ENCODE measurements at places on chromosomes 13 and 19.
A peak's percentile ranks its signal among the peaks of the same experiment; 100 is the strongest.

DNA sequence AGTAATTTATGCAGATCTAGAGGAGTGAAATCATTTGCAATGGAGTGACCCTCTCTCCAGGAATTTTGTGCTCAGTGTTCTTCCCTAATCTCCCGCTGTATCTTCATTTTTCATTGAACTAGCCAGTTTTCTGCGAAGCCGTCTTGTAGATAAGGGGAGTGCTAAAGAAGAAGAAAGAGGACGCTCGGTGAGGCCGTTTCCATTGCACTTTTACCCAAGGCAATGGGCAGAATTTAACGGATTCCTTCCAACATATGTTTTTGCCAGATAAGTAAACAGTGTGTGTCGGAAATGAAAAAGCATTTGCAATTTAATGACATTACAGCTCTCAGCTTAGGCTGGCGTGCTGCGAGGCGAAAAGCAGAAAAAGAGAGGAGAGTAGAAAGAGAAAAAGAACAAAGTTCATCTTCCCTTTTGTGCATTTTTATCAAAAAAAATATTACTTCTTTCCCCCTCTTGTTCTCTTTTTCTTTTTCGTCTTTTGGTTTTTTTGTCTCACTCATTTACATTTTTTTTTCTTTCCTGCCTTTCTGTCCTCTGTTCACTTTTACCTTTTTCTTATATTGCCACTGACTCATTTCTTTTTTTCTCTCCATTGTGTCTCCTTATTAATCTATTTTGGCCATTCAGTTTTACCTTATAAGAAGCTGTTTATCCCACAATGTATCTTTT is 49.9 kb downstream of the SOX21 start:
- no peak for DNase-seq

DNA sequence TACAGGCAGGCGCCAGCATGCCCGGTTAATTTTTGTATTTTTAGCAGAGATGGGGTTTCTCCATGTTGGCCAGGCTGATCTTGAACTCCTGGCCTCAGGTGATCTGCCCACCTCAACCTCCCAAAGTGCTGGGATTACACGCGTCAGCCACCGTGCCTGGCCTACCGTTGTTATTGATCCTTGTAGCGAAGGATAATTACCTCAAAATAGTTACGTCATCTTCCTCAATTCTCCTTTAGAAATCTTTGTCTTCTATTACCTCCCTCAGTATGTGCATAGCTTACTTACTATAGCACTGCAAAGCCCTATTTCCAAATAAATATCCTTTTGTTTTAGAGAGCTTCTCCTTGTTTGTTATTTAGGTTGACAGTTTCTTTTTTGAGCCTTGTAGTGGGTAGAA is 9.4 kb upstream of the TLE6 start:
- DNase-seq: no peak

DNA sequence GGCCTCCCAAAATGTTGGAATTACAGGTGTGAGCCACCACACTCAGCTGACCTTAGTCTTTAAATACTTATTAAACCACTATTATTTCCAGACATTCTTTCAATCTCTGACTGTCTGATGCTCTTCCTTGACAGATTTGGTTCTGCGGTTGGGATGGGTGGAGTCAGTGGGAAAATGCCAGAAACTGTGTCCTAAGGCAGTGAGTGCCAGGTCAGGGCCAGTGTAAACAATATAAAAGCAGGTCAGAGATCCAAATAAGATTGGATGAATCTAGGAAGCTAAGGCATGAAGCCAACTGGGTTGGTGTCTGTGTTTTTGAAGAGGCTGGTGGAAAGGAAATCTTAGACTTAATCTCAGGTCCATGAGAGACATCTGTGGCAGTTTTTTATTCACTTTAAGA is 74.7 kb downstream of the KLF5 start:
- DNase-seq: no peak

DNA sequence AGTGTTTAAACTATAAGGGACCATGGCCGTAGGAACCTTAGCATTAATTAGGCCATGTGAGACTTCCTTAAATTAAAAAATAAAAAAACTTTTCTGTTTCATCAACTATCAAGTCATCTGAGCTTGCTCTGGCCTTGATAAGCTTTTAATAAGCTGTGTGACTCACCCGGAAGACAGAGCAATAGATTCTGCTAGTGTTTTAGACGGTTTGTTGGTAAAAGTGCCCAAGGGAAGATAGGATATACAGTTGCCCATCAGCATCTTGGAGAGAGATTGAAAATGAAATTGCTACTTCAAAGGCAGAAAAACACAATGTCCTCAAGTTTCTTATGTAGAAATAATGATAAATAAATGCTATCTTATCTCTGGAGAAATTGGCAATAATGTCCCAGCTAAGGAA is 31.2 kb upstream of the RCBTB2 start:
- no peak for DNase-seq

- no peak for DNase-seq
Observed at GRCh38 chr13:87867426-87867825, 196.3 kb downstream of the SLITRK5 start.

DNA sequence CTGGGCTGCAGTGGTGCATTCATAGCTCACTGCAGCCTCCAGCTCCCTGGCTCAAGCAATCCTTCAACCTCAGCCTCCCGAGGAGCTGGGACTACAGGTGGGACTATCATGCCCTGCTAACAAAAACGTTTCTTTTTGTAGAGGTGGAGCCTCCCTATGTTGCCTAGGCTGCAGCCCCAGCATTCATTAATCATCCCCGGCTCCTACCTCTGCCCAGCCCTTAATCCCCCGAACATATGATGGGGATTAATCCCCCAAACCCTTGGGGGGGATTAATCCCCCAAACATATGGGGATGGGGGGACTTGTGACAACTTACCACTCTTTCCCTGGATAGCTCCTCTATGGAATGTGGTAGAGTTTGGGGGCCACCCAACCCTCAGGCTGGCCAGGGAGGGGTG is 45.9 kb downstream of the SUGP2 start:
- DNase-seq: no peak

DNA sequence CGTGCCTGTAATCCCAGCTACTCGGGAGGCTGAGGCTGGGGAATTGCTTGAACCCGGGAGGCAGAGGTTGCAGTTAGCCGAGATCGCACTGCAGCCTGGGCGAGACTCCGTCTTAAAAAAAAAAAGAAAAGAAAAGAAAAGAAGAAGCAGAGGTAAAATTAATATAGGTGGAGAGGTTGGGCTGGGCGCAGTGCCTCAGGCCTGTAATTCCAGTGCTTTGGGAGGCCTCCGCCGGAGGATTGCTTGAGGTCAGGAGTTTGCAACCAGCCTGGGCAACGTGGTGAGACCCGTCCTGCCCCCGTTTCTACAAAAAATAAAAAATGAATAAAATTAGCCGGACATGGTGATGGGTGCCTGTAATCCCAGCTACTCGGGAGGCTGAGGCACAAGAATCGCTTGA is 912 bp upstream of the TUBA3C start:
- DNase-seq: no peak

DNA sequence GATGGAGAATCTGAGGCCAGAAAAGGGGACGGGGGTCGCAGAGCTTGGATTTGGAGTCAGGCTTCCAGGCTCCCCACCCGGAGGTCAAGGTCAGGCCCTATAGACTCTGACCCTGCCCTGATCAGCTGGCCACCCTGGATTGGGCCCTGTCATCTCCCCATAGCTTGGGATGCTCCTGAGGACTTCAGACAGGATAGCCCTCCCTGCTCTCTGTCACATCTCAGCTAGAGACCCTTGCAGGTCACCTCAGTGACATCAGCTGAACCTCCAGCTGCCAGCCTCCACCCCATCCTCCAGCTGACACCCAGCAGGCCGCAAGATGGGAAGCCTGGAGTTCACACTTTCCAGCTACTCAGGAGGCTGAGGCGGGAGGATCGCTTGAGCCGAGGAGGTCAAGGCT is 2.8 kb upstream of the TPM4 start:
- DNase-seq: no peak

GRCh38 chr19:45245826-45246225 is 619 bp upstream of the EXOC3L2 start:
- DNase-seq: no peak

DNA sequence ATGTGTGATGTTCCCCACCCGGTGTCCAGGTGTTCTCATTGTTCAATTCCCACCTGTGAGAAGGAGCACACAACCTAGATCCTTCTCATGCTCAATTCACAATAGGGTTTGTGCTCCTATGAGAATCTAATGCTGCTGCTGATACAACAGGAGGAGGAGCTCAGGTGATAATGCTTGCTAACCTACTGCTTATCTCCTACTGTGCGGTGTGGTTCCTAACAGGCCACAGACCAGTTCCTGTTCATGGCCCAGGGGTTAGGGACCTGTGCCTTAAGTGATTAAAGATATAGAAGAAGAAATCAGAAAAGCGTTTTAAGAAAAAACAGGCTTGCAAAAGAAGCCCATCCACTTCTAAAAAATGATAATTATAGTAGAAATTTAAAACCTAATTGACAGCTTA is 17.5 kb downstream of the DLEU7 start:
- DNase-seq: no peak

- DNase-seq: no peak
Observed at GRCh38 chr19:17565611-17566010, 10.2 kb downstream of the COLGALT1 start.

- DNase-seq: no peak
Observed at GRCh38 chr19:46081928-46082727, 41.3 kb upstream of the IGFL4 start.

DNA sequence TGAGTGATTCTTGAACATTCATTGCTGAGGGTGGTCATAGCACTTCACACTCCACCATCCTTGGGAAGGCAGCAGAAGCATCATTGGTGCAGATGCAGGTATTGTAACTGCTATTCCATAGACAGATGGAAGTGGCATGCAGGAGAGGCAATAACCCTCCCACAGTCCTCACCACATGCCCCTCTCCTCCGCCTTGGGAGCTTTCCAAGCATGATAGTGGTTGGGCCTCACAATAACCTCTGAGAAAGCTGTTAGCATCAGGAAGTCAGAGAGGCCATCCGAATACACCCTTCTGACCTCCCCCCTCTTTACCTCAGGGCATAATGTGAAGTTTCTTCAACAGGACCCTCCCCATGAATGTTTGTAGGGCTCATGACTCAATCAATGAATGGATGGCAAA is 177.9 kb downstream of the KATNAL1 start:
- DNase-seq: peak; percentile 39

DNA sequence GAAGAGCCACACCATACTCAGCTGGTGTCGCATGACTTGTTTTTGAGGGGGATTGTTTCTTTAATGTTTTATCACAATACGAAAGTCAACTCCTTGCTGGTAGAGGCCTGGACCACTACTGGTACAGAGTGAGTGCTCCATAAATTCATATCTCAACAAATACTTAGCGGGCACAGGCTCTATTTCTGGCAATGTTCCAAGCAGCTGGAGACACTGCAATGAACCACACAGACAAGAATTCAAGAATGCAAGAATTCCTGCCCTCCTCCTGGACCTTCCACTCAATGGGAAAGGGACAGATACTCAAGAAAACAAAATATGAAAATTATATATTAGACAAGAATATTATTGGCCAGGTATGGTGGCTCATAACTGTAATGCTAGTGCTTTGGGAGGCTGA is 5.1 kb upstream of the FXYD5 start:
- DNase-seq: no peak

GRCh38 chr13:52394586-52394985 is 11.4 kb downstream of the THSD1 start:
- DNase-seq: no peak

All from DMS 273 treated with DMSO at 0.1 percent for 48 hours (cell line).